Fibroblast of the conjunctiva (primary cell): ENCODE measurements at places on chromosomes 4 and X.

GRCh38 chr4:77146186-77147078 is 10.6 kb upstream of the CCNG2 start:
- no peak for DNase-seq

DNA sequence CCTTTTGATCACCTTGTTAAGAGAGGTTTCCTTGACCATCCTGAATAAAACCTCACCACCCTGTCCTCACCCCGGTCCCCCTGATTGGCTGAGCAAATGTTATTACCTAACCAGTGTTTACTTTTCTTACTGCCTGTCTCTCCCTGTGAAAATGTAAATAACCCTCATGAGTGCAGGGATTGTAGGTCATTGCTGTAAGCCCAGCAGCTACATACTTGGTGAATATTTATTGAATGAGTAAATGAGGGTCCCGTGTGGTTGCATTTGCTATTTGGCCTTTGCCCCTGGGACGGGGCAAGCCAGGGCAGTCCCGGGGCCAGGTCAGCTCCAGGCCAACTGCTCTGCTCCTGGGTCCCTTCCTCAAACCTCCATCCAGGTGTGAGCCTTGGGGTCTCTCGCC is 55.5 kb upstream of the CLCN4 start:
- DNase-seq = no peak

DNA sequence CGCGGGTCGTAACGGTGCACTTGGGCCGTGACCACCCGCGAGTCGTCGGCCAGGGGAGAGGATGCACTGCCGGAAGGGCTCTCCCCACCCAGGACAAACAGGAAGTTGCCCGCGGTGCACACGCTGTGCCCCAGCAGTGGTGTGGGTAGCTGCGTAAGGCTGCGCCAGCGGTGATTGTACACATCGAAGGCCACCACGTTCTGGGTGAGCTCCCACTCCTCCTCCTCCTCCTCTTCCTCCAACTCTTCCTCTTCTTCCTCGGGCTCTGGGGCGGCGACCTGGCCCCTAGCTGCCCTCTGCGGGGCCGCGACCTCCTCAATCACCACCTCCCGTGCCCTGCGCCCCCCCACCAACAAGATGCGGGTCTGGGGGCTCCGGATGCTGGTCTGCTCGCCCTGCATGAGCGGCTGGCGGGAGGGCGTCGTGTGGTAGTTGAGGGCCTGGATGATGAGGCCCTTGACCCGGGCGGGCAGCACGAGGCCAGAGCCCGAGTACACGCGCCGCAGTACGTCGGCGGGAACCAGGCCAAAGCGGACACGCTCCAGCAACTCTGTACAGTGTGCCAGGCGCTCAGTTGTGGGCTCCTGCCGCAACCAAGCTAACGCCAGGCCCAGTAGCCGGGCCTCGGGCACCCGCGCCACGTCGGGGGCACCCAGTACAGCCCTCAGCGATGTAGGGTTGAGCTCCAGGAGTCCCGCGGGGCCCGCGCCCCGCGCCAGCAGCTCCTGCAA is 1.4 kb downstream of the KLHL34 start:
- no peak for DNase-seq

GRCh38 chrX:35101901-35102300 is 159.3 kb downstream of the FAM47B start:
- DNase-seq = no peak

- no peak for DNase-seq
Observed at GRCh38 chr4:20126906-20127305, 124.8 kb upstream of the SLIT2 start.

DNA sequence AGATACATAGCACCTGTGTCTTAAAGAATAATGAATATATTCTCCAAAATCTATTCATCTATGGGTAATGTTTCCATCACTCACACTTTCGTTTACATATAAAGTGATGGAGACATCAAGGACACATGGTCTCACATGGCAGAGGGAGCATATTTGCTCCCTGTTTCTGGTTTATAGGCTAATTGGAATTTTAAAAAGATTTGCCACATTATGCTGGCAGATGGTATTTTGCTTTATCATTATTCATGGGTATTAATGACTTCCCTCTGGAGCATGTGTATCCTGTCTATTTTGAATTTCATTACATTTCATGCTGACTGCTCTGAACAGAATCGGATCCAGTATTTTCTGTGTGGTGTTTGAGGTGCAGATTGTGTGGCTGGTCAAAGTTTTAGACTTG is 79.0 kb downstream of the PDGFRA start:
- no peak for DNase-seq

GRCh38 chr4:17322514-17322913 is 189.4 kb downstream of the QDPR start:
- DNase-seq = no peak

DNA sequence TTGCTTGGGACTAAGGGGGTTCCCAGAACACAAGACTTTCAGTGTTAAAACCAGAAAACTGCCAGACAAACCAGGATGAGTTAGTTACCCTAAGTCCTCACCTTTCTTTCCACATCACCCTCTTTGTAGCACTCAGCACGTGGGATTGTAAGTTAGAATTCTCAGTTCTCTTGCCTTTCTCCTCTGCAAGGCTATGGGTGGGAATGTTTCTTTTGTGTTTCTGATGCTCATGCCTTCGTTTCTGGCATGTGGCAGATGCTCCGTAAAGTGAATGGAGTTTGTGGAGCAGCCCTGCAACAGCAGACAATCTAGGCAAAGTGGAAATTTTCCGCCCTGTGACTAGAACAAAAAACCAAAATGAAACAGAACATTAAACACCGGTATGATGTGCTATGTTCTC is 64.7 kb upstream of the SPP1 start:
- DNase-seq = no peak

DNA sequence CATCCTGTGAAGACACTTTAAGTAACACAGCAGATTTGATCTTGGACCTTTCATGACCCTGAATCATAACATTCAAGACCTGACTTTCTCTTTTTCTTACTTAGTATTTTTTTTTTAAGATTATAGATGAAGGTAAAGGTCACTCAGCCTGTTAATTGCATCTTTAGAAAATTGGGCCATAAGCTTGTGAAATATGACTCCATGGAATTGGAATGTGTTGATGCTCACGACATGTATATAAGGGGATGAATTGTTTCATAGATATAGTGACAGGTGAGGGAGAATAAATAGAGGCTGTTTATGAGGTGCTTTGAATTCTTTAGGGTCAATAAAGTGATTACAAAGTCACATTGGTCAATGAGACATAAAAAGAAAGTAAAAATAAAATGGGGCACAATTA is 27.7 kb upstream of the HS3ST1 start:
- no peak for DNase-seq

DNA sequence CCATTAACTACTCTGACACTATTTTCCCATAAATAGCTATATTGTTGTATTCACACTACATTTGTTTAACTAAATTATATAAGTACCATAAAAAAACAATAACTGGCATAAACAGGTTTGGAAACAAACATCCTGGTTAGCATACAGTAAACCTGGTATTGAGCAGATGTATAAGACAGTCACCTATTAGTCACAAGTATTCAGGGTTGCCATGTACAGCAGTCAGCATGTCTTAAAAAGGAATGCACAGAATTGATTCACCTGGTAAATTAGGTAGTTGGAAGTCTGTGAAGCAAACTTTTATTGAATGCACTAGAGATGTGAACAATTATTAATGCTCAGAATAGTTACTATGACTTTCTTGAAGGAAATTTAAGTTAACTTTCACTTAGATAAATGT is 137.9 kb downstream of the FAM13A start:
- no peak for DNase-seq
